ENCODE measurements at places on chromosomes 3 and 15. TPM values are rescaled to one million over a fixed set of nuclear protein-coding genes. Genes with fewer than 3 reads are reported as not detected.
A peak's percentile ranks its signal among the peaks of the same experiment; 100 is the strongest.

GXYLT2 gene
- total RNA-seq: 7.7 TPM

DNAJB8 gene
- not detected for total RNA-seq

GRCh38 chr3:83093222-83093572 lies 1331.8 kb upstream of the GBE1 start:
- no peak for DNase-seq

DNA sequence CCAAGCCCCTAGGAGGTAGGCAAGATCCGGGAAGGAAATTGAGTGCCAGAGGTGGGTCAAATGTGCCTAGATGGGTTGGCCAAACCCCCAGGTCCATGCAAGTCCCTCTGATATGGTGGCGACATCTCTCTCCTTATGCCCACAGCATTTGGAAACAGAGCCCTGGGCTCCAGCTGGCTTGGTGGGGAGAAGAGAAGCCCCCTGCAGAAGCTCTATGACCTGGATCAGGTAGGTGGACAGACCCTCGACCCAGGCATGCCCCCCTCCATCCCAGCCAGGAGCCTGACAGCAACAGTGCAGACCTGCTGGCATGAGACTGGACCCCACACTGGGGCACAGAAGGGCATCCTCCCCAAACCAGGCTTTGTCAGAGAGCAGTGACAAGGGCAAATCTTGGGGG lies 12.2 kb downstream of the CHST13 start:
- no peak for DNase-seq

- DNase-seq: no peak
These were observed 76.6 kb upstream of the DLG1 start for GRCh38 chr3:197375001-197375441.

GRCh38 chr3:4251412-4251811 lies 51.8 kb upstream of the SETMAR start:
- no peak for DNase-seq

DNA sequence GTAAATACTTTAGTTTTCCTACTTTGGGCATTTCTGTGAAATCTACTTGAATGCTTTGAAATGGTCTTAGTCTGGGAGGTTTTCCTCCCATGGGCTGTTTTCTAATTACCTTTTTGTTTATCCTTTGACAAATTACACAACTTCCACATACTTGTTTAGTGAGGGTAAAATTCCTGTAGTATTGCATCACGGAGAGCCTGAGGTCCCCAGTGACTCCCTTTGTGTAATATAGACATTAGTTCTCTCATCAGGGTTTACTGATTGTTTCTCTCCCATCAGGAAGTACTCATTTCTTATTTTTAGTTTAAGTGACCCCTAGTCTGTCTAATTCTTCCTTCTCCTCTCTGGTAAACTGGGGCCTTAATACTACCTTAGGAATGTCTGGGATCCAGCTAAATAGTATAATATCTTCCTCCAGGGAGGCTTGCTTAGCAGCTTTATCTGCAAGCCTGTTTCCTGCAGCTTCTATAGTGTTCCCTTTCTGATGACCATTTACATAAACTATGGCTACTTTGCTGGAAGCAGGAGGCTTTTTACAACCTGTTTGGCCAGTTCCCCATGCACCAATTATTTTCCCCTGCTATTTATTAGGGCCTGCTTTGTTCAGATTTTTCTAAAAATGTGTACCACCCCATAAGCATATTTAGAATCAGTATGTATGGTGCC lies 87.2 kb upstream of the XCR1 start:
- DNase-seq: peak; percentile 95

DNA sequence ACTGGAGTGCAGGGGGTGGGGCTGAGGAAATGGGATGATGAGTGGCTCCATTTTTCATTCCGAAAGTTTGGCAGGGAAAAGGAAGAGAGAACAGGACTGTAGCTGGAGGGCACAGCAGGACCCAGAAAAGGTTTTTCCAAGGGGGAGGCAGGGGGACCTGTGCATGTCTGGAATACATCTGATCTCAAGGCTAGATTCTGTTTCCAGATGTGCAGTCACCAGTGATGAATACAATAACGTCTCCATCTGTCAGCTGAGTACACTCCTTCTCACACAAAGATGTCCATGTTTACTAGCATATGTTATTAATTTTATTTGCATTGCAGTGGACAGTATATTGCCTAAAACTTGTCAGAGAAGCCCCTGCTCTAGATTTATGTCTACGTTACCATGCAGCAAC lies 39.9 kb upstream of the PRTG start:
- no peak for DNase-seq

- DNase-seq: peak; percentile 81
These were observed 768 bp upstream of the SEMA5B start for GRCh38 chr3:123028233-123028828.

DNA sequence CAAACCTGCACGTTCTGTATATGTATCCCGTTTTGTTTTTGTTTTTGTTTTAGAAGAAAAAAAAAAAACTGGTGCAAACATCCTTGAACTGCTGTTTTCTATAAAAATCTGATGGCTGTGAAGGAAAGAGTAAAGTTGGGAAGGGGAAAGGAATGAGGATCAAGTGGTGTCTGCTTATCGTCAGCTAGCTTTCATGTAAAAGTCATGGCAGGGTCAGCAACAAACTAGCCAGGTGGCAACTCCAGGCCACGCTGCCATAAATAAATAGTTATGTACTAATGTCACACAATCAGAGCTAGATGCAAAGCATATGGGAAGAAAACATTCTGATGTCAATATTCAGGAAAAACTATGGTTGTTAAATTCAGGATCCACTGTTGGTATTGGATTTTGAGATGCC lies 2.3 kb upstream of the CDIN1 start:
- DNase-seq: no peak

GRCh38 chr3:50355829-50356552 lies 3.3 kb downstream of the TMEM115 start:
- DNase-seq: no peak

DNA sequence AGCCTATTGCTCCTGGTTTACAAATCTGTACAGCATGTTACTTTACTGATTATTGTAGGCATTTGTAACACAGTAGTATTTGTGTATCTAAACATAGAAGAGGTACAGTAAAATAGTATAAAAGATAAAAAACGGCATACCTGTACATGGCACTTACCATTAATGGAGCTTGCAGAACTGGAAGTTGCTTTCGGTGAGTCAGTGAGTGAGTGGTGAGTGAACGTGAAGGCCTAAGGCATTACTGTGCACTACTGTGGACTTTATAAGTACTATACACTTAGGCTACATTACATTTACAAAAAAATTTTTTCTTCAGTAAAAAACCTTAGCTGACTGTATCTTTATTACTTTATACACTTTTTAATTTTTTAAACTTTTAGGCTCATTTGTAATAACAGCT lies 90.9 kb downstream of the RAP2B start:
- peak; percentile 73 for DNase-seq

GRCh38 chr3:62926494-62926893 lies 51.3 kb upstream of the CADPS start:
- no peak for DNase-seq

- no peak for DNase-seq
These were observed 83.2 kb downstream of the GADL1 start for GRCh38 chr3:30811151-30811795.

All from M059J (cell line).